ENCODE measurements at places on chromosomes 7 and 10. TPM values are rescaled to one million over a fixed set of nuclear protein-coding genes. Genes with fewer than 3 reads are reported as not detected.

GRCh38 chr7:137961200-137962177 lies 40.4 kb downstream of the CREB3L2 start:
- no peak for DNase-seq

DNA sequence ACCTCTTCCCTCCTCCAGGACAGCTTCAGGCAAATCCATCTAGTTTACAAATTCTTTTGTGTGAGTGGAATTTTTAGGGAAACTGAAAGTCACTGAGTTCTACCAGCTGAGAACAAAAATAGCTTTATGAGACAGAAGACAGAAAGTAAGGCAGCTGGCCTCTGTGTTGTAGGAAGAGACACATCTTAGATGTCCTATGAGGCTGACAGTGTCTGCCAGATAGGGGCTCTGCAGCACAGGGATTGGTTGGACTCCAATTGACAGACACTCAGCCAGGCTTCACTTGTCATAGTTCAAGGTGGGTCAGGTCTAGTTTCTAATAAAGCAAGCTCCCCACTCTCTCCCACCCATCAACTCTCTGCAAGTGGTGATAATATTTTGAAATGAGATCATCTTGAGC lies 574.9 kb downstream of the CCSER2 start:
- DNase-seq, result no peak

DNA sequence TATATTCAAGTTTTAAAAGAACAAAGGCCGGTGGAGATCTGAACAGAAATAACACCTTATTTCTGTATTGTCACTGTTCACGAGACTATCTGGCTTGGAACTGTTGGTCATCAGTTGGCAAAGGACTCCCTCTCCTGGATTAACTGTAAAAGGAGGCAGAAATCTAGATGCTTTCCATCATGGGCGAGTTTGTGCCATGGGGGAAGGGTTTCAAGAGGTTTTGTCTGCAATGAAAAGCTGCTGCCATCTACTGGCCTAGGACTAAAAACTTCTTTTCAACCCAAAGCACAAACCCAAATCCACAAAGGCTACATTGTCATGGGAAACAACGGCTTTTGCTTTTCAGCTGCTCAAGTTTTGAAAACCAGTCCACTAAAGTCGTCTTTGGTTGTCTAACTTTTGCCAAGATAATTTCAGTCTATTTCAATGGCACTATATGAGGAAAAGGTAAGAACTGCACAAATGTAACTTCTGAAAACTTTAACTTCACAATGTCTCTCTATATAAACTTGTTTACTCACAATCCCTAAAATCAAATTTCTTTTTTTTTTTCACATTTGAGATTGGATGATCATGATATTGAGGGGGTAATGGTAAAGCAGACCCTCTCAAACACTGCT lies 196.8 kb downstream of the SKAP2 start:
- DNase-seq, result peak; percentile 93

DNA sequence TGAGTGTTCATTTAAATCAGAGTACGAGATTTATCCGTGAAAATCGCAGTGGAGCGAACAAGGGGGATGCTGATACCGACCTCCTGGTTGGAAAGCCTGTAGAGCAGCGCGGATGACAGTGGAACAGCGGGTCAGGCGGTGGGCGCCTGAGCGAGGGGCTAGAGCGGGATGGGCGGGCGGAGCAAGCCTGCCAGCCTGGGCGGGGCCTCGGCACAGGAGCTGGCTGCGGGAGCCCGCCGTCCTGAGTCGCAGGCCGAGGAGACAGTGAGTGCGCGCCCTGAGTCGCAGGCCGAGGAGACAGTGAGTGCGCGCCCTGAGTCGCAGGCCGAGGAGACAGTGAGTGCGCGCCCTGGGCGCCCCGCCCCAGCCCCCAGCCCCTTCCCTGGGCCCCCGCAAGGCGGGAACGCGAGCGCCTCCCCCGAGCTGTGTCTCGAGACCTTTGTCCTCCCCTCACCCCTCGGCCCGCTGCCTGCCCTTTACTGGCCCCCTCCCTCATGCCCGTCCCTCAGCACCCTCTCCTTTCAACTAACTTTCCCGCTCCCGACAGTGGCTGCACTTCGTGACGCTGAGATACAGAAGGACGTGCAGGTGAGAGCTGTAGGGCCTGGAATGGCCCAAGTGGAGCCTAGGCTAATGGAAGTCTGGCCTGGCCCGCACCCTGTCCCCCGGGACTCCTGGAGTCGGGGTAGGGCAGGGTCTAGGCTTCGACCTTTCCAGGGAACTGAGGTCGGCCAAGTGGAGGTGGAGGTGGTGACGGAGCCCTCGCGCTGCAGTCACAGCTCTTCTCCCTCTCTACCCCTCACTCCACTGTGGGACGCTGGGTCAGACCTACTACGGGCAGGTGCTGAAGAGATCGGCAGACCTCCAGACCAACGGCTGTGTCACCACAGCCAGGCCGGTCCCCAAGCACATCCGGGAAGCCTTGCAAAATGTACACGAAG lies at the start of gene AS3MT:
Gene AS3MT, plus strand, starts transcription at position 213 of the 941 bp plus-strand sequence. Its CDS starts 123 bp downstream, at position 336.
- DNase-seq, result no peak

DNA sequence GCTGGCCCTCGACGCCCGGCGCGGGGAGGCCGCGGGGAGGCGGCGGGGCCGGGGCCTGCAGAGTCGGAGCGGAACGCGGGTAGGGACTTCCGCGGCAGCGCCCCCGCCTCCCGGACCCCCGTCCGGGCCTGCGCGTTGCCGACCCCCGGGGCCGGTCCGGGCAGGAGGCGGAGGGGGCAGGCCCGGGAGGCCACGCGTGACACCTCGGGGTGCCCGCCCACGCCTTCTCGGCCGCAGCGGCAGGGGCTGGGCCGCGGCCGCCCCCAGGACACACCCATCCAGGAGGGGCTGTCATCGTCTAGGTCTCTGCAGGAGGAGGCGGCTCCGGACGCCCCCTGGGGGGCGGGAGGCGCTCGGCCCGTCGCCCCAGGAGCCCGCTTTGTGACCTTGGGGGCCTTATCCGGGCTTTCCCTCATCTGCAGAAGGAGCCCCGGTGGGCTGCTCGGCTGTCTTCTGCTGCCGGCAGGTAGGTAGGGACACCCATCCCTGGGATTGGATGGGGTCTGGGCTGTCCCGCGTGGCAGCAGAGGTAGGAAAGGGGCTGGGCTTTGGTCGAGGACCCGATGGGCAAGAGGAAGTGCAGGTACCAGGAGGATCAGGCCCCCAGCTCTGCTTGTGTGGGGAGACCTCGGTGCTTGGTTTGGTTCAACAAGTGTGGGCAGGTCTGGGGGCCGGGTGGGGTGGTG lies 569 bp downstream of the ZNF316 start:
- DNase-seq, result no peak

DNA sequence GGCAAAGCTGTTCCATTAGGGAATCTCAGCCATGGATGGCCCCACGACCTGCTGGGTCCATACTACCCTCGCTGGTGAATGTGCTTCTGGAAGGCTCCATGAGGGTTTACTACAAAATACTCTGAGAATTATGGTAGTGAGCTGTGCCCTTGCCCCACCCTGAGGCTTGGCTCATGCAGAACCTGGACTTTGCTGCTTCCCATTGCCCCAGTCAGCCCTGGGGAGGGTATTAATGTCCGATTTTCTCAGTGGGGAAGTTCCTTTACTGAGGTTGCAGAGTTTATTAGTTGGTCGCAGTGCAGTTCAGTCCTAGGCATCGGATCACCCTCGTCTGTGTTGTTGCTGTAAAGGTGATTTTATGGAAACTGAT lies 310.1 kb downstream of the WDR37 start:
- DNase-seq, result no peak

DNA sequence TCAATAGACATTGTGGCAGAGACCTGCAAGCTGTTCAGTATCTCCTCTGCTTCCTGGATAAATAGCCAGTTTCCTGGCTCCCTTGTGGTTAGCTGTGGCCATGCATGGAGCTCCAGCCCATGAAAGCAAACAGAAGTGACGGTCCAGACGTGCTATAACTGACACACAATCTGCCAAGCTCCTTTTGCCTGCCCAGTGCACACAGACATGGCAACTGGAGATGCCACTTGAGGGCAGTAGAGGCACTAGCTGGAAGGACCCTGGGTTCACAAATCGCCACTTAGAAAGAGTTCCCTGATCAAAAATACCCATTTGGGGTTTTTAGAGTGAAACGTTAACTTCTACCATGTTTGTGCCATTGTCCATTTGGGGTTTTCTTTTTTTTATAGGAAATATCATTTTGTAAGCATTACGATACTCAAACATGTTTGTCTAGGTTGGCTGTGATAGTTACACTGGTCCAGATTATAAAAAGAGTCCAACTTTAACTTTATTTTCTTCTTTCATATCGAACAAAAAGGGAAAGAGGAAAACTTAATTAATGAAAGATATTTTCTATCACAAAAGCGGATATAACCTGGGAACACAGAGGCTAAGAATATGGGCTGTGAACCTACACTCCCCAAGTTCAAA lies 31.3 kb downstream of the KIN start:
- DNase-seq, result no peak

DNA sequence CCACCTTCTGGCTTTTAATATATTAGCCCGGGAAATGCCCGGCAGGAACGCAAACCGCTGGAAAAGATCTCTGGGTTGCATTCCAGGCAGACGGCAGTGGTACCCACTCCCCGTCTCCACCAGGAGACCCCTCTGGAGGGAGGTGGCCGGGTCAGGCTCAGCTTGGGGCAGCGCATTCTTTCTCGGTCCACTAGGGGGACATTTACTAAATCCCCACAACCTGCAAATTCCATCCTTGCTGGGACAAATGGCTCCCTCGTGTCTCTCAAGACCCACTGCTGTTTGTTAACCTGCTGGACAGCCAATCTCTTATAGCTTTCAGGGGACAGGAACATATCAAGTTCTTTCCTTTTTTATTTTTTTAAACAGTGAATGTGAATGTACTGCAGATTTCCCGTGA lies 45.8 kb upstream of the CARD11 start:
- DNase-seq, result no peak

- DNase-seq, result no peak
These were observed 295.6 kb downstream of the AUTS2 start for GRCh38 chr7:69893906-69894305.

- DNase-seq, result no peak
These were observed 162.1 kb upstream of the SHH start for GRCh38 chr7:155974186-155974897.

- no peak for DNase-seq
These were observed 10.8 kb downstream of the BLVRA start for GRCh38 chr7:43769281-43769680.

The POLR3A gene
- polyA plus RNA-seq, result 18.6 TPM

The AKAP9 gene
- polyA plus RNA-seq, result 90.7 TPM

The FLNC gene
- 21.0 TPM for polyA plus RNA-seq

The FAM24B gene
- 5.5 TPM for polyA plus RNA-seq

The GPC2 gene
- polyA plus RNA-seq, result 6.4 TPM

The STAM gene
- 26.3 TPM for polyA plus RNA-seq

All from left renal pelvis (tissue), 4 donors.